A549 (cell line): ENCODE measurements at places on chromosomes 13 and 19. TPM values are rescaled to one million over a fixed set of nuclear protein-coding genes. Genes with fewer than 3 reads are reported as not detected.

DNA sequence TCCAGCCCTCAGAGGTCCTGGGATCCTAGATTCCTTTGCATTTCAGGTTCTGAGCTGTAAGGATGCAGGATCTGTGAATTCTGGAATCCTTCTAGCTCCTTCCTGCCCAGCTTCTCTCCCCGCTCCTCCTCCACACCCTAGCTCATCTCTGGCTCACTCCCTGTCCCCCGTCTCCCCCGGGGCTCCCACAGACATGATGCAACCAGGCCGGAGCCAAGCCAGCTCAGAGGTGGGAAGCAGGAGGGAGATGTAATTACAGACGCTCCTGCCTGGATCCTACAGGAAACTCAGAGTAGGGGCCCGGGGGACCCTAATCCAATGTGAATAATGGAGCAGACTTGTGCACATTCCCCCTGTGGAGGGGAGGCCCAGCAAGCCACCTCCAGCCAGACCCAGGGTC, 4.5 kb downstream of the GNG8 start:
- DNase-seq: no peak

DNA sequence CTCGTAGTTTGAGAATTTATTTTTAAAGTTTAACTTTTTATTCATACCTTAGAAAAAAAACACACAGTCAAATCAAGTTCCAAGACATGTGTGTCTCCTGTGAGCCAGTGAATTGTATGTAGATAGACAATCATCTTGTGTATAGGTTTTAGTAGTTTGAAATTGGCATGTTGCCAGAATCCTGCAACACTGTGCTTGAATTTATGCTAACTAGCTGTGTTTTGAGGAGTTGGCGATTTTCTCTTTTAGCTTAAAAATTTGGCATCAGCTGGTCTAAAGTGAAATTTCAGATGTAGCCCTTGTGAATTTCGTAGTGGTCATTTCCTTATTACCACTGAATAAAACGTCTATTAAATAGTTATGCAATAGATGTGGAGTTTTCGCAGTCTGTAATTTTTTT, 213.2 kb downstream of the ATP8A2 start:
- DNase-seq: no peak

DNA sequence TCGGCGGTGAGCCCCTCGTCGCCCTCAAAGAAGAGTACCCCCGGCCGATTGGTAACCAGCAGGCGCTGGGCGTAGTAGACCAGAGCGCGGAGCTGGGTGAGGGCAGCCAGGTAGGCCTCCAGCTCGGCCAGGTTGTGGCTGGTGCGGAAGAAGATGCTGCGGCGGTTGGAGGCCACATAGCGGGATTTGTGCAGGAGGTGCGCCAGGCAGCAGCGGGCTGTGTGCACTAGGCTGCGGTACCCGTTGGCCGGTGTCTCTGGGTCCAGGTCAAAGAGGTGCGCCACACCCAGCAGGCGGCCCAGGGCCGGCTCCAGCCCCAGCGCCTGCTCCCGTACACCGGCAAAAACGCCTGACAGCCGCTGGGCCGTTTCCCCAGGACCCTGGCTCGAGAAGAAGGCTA, 16.8 kb downstream of the LIPE start:
- no peak for DNase-seq

GRCh38 chr19:35379992-35380391, 9.1 kb downstream of the GPR42 start:
- no peak for DNase-seq

DNA sequence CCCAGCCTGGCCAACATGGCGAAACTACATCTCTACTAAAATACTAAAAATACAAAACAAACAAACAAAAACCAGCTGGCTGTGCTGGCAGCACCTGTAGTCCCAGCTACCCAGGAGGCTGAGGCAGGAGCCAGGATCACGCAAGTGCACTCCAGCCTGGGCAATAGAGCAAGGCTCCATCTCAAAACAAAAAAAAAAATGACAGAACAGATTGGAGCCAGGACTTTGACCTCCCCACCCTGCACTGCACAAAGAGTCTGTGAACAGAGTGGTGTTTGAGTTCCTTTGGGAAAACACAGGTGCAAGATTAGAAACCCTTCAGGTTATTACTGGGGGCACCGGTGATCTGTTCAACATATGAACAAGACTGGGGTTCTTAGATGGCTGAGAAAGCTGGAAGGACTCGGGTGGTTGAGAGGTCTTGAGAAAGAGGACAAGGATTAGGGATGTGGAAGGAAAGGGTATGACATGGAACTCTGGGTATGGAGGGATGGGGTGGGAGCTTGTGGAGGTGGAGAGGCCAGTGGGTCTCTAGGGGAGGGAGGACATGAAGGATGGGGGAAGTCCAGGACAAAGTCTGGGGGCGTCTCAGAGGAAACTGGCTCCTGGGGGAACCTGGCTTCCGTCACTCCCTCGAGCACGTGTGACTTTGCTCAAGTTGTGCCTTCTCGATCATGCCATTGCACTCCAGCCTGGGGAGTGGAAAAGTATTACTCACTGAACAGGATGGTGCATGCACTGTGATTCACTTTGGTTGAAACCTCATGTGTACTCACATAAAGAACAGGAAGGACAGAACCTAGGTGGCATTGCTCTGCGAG, 25.9 kb downstream of the RCN3 start:
- no peak for DNase-seq

DNA sequence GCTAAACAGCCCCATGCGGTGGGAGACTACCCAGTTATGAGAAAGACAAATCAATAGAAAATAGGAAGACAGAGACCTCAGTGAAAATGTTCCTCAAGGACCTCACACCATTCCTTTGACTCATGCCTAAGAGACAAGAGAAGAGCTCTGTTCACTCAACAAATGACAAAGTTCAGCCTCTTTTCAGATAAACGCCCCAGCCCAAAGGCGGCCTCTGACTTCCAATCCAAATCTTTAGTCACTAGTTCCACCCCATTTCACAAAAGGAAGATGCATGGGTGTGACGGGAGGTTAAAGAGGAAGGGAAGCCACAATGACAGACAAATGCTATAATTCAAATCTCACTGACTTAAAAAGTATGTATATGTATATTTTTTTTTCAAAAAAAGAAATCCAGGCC, 8.1 kb downstream of the CARS2 start:
- no peak for DNase-seq

ZNF575 gene
- polyA plus RNA-seq: 1.4 to 2.2 TPM (median 1.5 TPM) in 3 replicates

DNA sequence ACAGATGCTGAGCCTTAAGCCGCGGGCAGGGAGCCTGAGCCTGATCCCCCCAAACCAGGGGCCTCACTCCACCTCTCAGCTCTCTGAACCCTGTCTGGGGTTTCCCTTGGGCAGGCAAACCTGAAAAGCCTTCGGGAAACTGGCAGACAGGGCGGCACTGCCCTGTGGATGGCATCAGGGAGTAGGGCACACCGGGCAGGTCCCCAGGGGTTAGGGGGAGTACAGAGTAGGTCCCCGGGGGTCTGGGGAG, 9.7 kb downstream of the MKNK2 start:
- DNase-seq: no peak

- no peak for DNase-seq
Measured at GRCh38 chr19:6212403-6213265, 67.1 kb downstream of the MLLT1 start.

ADAMTSL5 gene
- polyA plus RNA-seq: 3.0 to 4.1 TPM (median 3.1 TPM) in 3 replicates

DNA sequence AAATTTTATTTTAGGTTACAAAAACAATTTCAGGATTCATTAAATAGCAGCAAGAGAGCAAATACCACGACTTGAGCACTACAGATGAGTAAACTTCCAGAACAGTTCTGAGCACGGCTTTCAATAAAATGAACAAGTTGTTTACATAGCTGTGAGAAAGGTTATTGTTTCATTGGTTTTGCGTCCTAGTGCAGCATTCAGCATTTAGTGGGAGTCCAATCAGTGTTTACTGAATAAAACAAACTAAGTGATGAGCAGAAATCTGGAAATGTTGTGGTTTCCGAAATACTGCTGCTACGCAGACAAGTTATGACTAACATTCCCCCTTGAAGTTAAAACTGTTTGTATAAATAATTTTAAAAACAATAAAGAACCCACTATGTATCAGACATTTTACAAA, 251.5 kb upstream of the STARD13 start:
- peak; percentile 10 for DNase-seq

DNA sequence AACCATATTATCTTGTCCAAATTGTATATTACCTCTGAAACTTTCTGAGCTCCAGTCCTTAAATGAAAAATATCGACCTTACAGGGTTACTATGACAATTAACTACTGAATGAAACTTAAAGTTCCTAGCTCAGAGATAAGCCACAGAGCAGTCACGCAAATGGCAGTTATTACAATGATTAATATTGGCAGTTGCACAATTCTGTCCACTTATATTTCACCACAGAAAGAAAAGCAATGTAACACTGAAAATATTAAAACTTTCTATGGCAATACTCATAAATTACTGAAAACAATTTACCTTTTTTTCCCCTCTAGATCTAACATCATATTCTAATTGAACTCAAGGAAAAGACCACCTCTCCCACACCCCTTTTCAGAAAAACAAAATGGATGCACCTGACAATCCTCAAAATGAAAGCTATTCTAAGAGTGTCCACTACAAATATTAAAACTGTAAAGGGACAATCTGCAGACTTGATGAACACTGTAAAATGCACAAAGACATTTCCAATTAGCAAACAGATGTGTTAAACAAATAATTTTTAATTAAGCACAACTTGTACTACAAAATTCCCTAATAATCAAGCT, 14.6 kb downstream of the LNX2 start:
- DNase-seq: no peak

DNA sequence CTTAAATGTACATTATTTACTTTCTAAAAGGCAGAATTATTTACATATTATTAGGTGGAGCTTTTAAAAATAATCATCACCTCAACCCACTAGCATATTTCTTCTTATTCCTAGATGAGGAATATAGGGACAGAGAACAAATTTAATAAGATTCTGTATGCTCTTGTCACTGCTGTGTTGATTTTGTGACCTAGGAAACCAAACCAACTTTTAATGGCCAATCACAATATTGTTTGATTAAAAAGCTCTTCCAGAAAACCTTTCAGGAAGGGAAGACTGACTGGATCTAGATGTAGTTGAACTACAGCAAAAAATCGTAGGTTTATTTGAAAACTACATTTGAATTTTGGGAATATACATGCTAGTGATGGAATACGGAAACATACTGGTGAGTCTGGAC, 91.8 kb upstream of the RAP2A start:
- DNase-seq: no peak

- no peak for DNase-seq
Measured at GRCh38 chr13:43227721-43228120, 204.3 kb downstream of the DNAJC15 start.

KIR3DL1 gene
- not detected in 3 replicates for polyA plus RNA-seq

GRCh38 chr13:98370806-98371515, 193.9 kb upstream of the RNF113B start:
- DNase-seq: no peak

GRCh38 chr19:1290703-1291651, 5.3 kb downstream of the EFNA2 start:
- DNase-seq: no peak

IRF3 gene
- 88.5 to 114 TPM (median 103 TPM) in 3 replicates for polyA plus RNA-seq

DNA sequence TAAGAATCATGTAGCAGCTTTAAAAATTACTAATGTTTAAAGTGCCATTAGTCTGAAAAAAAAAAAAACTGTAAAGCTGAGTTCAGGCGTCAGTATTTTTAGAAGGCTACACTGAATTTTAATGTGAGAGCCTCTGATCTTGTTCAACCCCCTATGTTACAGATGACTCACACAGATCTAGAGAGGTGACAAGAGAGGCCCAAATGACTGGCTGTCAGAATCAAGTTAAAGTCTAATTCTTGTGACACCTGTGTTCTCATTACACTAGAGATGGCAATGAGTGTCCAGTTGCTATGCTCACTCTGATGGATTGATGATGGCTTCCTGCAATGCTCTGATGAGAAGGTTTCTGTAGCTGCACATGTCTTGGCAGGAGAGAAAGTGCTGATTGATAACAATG, 203.5 kb upstream of the OBI1 start:
- no peak for DNase-seq

DNA sequence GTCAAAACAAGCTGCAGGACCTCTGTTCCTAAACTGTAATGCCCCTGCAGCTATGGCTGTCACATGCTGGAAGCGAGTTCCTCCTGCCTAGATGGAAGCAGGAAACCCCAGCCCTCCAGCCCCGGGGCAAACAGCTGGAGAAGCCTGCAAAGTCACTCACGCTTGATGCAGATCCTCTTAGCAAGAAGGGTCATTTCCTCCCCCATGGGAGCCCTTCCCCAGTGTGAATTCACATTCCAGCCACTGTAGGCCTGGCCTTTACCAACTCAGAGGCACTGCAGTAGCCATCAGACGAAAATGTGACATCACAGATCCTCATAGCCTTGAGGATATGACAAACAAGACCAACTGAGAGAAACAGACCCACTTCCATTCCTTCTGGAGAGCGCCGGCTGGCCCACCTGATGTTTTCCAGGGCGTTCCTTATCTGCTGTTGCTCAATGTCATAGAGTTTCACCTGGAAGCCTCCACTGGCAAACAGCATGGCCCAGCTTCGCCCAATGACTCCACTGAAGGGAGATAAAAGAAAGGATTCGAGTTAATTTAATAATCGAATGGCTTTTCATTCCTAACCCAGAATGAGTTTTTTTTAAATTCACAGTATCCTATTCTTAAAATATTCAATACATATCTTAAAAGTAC, 13.5 kb downstream of the CRYL1 start:
- DNase-seq: no peak

DNA sequence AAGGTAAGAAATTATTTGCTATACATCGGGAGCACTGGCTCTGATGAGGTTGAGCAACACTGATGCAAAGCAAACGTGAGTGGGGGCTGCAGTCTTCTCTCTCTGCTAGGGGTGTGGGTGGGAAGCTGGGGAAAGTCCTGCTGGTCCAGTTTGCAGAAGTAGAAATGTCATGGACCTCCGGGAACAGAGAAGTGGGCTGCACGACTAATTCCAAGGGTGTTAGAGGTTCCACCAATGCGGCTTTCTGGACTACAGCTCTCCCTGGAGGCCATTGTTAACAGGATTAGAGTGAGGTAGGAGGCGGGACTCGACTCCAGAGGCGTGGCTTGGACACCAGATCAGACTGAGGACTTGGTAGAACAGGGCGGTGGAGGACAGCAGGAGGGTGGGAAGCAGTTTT, 5.7 kb upstream of the FBXO27 start:
- DNase-seq: peak; percentile 99

KCTD4 gene
- not detected in 3 replicates for polyA plus RNA-seq

GRCh38 chr19:30222428-30222873, 149.7 kb upstream of the ZNF536 start:
- DNase-seq: no peak

DNA sequence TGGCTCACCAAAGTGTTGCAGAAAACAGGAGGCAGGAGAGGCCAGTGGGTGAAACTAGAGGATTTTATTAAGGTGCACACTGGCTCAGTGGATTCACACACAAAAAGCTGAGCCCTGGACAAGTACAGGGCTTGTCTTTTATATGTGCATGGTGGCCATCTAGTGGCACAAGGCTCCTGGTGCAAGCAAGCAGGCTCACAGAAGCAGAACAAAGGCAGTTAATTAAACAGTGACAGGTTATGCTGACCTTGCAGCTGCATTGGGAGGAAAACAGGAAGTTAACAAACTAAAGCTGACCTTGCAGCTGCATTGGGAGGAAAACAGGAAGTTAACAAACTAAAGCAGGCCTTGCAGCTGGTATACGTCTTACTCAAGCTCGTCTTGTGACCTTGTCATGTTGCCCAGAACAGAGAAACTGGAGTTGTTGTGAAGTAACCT, 65.3 kb upstream of the ZNF681 start:
- peak; percentile 30 for DNase-seq
